ENCODE measurements at places on chromosomes 11 and 22.

GRCh38 chr11:116325247-116325646, 447.5 kb downstream of the BUD13 start:
- no peak for DNase-seq

DNA sequence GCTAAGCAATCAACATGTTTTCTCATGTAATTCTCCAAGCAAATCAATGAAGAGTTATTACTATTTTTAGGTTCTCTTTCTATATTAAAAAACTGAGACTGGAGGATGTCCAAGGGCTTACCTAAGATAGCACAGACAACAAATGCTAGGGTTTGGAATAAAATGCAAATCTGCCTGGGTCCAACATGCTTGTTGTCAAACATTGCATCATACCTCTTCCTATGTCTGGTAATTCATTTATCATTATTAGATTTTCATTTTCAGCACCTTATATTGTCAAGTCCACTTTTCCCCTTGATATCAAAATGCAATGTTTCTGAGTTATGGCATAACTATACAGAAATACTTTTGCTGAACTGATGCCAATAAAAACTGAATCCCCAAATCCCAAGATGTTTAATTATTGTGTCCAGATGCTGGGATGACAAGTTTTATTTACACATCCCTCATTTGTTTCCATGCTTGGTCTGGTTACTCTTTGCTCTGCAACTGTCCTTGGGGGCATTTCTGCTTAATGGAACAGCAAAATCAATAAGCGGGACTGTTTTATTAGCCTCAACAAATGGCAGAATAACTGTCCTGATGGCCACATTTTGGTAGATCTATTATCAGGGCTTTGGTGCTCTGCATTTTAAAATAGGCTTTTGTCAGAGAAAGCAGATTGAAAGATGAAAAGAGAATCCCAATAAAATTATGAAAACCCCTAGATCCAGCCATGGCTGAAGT, 86.0 kb downstream of the C11orf87 start:
- no peak for DNase-seq

GRCh38 chr22:42893371-42894150, 36.5 kb upstream of the ARFGAP3 start:
- DNase-seq = no peak

- DNase-seq = no peak
These were observed 130.5 kb downstream of the LARGE1 start for GRCh38 chr22:33789690-33790253.

DNA sequence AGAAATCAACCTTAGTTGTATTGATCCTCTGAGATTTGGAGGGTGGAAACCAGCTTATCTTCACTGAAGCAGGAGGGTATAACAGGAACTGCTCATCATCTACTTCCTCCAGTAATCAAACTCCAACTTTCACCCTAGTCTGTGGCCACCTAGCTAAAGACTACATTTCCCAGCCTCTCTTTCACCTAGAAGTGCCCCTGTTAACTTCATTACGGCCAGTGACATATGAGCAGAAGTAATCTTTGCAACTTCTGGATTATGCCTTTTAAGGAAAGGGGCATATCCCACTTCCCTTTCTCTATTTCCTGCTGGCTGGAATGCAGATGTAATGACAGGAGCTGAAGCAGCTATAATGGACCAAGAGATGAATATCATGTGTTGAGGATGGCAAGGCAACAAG, 7.6 kb upstream of the VPS37C start:
- no peak for DNase-seq

DNA sequence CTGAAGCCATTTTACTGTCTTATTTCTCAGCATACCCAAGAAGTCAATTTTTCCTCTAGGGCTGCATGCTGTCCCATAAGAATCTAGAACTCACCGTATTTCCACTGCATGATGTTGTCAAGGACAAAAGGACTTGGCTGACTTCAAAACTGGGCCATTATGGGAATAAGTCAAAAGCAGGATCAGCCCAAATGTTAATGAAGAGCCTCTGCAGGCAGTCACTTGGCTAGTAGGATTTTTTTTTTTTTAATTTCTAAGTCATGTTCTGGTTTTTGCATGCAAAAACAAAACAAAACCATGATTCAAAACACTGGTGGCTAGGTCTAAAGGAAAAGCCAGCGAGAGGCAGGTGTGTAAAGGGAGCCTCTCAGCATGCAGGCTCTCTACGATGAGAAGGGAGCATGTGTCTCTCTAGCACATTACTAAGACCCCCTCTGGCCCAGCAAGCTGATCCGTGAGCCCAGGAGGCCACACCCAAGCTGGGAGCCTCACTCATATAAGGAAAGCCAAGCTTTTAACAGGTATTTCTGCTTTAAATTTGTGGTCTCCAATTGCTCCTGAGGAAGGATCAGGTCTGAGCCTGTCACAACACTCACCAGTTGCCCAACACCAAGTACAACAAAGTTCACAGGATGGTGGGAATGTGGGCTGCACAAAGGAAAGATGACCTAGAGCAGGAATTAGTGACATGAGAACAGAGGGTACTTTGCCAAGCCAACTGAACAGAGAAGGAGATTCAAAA, 21.4 kb upstream of the STK33 start:
- DNase-seq = no peak

DNA sequence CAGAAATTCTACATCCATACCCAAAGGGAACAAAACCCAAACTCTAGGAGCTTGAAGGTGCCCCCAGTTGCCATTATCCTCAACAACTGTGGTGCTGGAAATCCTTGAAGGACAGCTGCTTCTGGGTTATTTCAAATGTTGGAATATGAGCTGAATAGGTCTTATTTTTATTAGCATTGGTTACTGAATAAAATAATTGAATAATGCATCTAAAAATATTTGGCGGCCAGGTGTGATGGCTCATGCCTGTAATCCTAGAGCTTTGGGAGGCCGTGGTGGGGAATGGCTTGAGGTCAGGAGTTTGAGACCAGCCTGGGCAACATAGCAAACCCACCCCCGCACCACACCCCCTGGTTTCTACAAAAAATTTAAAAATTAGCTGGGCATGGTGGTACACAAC, 10.9 kb downstream of the PAMR1 start:
- DNase-seq = no peak

Data from NCI-H82 (cell line).